ENCODE measurements at places on chromosomes 7 and 10.

DNA sequence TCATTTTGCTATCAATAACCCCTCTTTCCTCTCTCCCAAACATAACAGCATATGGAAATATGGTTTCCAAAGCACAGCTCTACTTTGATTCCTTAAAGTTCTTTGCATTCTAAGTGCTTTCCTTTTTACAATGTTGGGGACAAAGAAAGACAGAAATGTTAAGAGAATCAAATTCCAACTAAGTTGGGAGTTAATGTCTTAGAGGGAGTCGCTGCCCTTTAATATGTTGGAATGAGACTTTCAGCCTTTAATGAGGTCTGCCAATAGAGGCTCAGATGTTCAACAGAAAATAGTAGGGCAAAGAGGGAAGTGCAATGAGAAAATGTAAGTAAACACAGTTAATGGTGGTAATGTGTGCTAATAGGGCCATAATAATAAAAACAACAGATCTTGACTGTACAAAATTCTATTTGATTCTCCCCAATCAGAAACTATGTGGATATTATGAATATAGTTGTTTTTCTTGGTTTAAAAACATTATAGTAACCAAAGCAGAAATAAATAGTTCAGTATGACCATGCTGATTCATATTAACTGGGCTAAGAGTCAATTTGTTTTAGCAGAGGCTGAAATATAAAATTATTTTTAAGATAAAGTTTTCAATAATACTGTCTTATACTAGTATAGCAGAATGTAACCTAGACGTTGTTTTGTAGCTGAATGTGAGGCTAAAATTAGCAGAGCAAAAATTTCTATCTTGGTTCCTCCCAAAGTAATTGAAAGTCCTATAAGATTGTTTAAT lies 10.3 kb downstream of the HYCC1 start:
- no peak for DNase-seq

DNA sequence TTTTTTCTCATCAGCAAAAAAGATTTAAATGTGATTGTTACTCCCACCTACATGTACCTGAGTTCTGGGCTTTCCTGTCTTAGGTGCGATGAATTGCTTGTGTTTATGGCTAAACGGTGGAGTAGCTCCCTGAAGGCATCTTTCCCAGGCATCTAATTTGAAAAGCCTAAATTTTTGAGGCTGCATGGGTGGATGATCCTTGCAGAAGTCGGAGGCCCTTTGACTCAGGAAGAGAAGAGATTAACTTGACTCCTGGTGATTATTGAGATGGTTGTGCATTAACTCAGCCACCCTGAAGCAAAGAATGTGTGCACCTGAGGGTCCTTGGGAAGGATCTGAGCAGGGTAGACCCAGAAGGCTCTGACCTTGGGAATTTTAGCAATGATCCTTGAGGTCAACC lies 155.6 kb upstream of the SEMA3C start:
- DNase-seq = no peak

GRCh38 chr7:131071786-131072504 lies 255.7 kb upstream of the MKLN1 start:
- DNase-seq = peak; percentile 82

DNA sequence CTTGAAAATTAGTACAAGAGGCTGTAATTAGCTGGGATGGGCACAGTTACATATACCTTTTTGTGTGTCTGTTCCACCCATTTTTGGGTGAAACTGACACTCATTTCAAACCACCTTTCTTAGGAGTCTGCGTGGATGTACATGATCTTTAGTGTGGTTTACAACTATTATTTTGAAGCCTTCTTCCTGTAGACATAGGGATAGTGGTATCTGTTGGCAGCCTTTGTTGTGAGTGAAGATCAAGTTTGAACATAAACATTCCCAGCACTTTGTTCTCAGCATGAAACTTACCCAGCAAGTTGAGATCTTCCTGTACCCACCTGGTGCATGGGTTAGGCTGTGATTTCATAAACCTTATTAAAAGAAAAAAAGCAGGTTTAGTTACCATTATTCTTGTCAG lies 2.0 kb downstream of the BAG3 start:
- DNase-seq = no peak

- DNase-seq = no peak
Observed at GRCh38 chr10:108631332-108631731, 1292.0 kb downstream of the XPNPEP1 start.

DNA sequence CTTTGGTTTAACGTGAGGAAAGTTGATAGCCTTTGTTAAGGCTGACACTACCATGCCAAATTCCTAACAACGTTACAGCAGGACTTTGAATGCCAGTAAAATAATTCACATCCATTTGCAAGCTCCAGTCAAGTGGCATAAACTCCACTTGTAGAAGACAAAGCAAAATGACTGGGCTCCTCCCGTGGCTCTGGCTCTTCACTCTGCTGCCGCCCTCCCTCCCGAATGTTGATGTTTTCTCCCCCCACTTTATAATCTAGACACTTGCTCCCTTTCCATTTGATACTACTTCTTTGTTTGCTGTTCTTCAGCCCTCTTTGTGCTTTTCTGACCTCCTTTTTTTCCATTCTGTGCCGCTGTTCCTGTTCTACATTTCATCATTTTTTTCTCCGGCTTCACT lies 22.8 kb upstream of the ITGB8 start:
- DNase-seq = no peak
